ENCODE measurements at places on chromosomes 7 and 10.

DNA sequence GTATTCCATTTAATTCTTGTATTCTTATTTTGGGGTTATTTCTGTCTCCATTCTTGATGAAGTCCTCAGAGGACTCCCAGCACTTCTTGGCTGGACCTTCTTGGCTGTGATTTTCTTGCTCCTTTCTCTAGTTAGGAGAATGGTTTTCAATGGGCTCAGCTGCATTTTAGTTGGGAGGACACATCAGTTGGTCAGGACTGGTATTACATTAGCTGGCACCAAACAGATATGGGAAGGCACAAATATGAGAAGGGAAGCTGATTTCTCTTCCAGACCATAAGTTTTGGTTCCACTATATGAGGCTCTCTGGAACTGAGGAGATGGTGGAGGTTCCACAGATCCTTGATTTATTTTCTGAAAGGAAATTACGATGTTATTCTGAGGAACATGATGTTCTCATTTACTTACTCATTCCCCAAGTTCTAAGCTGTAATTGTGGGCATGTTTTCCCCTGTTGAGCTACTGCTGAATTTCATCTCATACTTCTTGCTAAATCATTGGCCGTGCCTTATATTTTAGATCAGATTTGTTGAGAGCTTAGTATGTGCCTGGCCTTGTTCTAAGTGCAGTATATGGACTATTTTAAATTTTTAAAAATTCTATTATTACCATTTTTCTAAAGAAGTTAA lies 261.0 kb downstream of the THSD7A start:
- no peak for DNase-seq

DNA sequence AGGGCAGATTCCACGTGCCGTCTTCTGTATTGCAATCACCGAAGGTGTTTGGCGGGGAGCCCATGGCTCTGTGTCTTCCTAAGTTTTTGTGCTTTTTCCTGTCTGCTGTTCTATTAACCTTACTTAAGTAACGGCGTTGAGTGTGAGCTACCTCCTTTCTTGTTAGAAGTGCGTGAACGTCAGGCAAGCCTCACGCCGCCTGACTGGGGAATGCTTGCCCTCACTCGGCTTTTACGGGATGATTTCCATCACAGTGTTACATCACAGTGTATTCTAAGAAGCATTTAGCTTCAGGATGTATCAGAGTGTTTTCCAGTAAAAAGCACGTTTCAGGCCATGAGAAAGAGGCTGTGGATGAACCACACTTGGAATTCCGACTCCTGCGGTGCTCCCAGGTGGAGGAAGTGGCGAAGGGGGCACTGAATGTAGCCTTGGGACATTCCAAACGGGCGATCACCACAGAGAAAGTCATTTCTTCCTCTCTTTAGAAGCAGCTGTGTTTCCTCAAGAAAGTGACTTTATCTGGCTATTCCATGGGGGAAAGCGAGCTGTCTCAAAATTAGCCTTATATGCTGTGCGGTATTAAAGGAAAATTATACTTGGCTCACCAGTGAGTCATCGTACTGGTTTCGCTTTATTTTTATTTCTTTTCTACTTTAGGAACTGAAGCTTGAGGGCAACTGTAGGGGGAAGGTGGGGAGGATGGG lies 290.7 kb downstream of the KLF6 start:
- DNase-seq: no peak

- DNase-seq: no peak
Measured at GRCh38 chr7:39946693-39947092, 3.4 kb upstream of the CDK13 start.

DNA sequence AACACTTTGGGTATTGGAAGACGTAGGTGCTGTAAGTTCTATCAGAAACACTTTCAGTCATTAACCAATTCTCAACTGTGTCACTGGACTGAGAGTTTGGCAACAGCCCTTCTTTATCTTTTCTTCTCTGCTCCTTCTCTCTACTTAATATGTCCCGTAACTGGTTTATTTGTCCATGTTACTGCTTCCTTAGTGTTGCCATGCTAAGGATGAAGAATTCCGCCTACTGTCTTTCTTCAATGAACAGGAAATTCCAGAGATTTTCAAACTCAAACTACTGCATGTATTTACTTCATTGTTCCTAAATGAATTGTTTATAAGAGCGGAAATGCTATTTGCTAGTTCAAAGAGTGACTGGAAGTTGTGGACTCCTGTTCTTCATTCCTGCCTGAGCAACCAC lies 143.7 kb downstream of the TAX1BP1 start:
- DNase-seq: no peak

GRCh38 chr7:120436487-120437060 lies 163.6 kb downstream of the KCND2 start:
- DNase-seq: no peak
